ENCODE measurements at places on chromosomes 3 and 15. TPM values are rescaled to one million over a fixed set of nuclear protein-coding genes. Genes with fewer than 3 reads are reported as not detected.

DNA sequence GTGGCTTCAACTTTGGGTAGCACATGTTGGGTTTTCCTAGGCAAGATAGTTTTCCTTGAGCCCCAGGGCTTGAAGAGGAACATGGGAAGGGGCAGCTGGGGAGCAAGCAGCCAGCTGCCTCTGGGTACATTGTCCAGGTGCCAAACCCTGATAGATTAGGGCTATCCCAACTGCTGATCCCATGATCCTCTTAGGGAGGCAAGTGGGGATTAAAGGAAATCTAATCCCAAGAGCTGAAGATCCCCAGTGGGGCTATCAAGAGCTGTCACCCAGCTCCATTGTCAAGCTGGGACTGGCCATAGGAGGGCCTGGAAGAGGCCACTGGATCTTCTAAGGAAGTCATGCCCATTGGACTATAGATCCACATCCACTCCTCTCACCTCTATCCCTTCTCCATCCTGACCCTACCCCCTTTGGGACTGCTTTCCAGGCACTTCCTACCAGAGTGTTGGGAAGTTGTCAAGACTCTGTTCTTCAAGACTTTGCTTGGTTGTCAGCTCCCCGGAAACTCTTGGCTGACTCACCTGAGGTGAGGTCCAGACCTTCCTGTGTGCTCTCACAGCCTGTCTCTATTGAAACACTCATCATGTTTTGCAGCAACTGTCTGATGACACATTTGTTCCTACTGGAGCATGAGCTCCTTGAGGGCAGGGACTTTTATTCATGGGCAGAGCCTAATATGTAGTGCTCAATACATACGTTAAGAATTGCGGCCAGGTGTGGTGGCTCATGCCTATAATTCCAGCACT lies 5.9 kb downstream of the CAMK2N2 start:
- DNase-seq, result no peak

DNA sequence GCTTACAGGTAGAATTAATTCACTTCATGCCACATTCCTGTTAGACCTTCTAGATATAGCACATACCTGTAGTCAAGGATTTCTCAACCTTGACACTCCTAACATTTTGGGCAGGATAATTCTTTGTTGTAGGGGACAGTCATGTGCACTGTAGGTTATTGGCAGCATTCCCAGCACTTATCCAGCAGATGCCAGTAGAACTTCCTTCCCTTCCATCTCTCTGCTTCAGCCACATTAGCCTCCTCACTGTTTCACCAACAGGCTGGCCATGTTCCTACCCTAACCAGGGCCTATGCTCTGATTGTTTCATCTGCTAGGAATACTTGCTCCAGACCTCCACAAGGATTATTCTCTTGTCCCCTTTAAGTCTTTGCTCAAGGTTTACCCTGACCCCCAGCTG lies 68.0 kb upstream of the STAC start:
- no peak for DNase-seq

DNA sequence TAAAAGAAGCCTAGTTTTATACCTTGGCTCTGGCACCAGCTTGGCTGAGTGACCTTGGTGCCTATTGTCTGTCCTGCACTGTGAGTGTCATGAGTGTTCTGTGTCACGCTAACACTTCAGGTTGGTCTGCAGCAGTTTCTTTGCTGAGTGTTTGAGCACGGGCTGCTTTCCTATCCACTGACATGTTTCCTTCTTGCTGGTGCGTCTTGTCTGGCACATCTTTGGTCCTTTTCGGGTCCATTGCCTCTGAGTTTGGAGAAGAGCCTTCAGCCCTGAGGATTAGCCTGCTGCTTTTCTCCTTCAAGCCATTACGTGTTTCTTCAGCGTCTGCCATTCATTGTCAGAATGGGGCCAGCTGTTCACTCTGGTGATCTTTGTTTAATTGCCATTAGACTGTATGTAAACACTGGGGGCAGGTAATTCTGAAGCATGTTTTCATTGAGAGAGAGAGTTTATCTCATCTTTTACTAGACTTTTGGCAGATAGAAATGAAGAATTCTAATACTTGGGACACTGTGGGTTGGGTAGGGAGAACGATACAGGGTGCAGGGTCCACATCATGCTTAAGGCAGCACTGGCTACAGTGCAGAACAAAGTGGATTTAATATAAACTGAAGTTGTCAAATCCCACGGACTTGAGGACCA lies 55.5 kb downstream of the LRRC28 start:
- DNase-seq, result no peak

RBPMS2 gene
- total RNA-seq, result 23.9 TPM

EPHA3 gene
- total RNA-seq, result 13.8 TPM

- DNase-seq, result no peak
These were observed 46.0 kb upstream of the RYK start for GRCh38 chr3:134296616-134297015.

IQCF5 gene
- not detected for total RNA-seq

DPPA2 gene
- total RNA-seq, result not detected

IL5RA gene
- 0.14 TPM for total RNA-seq

GRCh38 chr15:56528136-56528535 lies 63.2 kb upstream of the MNS1 start:
- DNase-seq, result no peak

FAM107A gene
- 26.3 TPM for total RNA-seq

ITIH1 gene
- total RNA-seq, result not detected

GRCh38 chr3:172021859-172022258 lies 17.5 kb upstream of the FNDC3B start:
- DNase-seq, result no peak

DUOXA2 gene
- total RNA-seq, result not detected

HIGD2B gene
- not detected for total RNA-seq

- DNase-seq, result no peak
These were observed 222.8 kb upstream of the ST8SIA2 start for GRCh38 chr15:92170897-92171296.

DNA sequence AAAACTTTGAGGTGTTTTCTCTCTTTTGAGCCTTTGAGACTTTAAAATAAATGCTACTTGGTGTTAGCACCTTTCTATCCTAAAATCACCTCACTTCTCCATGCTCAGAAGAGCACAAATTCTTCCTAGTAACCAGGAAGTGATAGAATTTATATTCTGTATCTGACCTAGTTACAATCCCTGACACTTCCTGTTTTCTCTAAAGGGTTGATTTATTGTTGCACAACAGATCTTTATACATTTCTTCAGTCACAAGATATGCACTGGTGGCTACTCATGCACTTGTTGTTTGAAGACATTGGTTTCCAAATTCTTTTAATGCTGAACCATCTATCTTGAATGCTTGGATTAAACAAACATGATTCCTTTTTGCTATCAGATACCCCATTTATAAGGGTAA lies 47.2 kb upstream of the CNTN3 start:
- no peak for DNase-seq

PATL2 gene
- 0.66 TPM for total RNA-seq

- no peak for DNase-seq
These were observed 17.0 kb upstream of the SLC9A9 start for GRCh38 chr3:143865302-143865701.

- no peak for DNase-seq
These were observed 29.0 kb downstream of the ANP32A start for GRCh38 chr15:68791431-68792283.

ATG3 gene
- 28.0 TPM for total RNA-seq

- DNase-seq, result peak; percentile 95
These were observed 72.1 kb downstream of the LRIG1 start for GRCh38 chr3:66428733-66429132.

- no peak for DNase-seq
These were observed 257.2 kb upstream of the TPRG1 start for GRCh38 chr3:188914552-188914951.

MYZAP gene
- total RNA-seq, result 31.4 TPM

GRCh38 chr15:80942746-80943565 lies 46.7 kb downstream of the MESD start:
- peak; percentile 80 for DNase-seq

DNA sequence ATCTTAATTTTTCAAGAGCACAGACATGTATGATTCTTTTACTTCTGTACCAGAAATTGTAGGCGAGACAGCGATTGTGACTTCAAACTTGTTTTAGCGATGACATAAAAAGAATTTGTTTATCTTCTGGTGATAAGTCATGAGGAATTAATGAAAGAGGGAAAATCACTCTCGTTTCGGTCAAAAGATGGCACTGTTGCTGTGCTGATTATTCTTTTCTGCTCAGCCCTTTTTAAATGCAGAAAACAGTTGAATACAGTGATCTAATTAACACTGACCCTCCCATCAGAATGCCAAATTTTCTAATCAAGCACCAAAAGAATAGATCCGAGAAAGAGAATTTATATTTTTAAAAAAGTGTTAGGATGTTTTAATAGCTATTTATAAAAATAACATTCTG lies 52.6 kb downstream of the NSUN3 start:
- DNase-seq, result no peak

- DNase-seq, result no peak
These were observed 15.4 kb upstream of the RFC4 start for GRCh38 chr3:186821429-186822387.

- DNase-seq, result no peak
These were observed 23.9 kb upstream of the GRIP2 start for GRCh38 chr3:14563946-14564539.

DNA sequence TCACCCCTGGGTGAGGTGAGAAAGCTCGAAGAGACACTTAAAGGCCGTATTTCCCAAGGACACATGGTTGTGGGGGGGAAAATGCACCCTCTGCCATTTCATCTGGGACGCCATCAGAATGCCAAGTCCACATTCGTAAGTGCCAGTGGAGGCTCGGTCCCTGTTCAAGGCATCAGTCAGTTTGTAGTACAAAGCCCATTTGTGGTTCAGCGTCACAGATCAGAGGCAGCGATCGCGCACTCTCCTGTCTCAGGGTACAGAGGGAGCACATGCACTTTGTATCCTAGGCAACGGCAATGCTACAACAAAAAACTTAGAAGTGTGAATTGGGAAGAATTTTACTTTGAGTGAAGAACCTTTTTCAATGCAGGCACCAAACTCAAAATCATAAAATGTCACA lies 27.2 kb downstream of the SEMA6D start:
- no peak for DNase-seq

- no peak for DNase-seq
These were observed 249.9 kb upstream of the ST8SIA2 start for GRCh38 chr15:92143765-92144164.

DNA sequence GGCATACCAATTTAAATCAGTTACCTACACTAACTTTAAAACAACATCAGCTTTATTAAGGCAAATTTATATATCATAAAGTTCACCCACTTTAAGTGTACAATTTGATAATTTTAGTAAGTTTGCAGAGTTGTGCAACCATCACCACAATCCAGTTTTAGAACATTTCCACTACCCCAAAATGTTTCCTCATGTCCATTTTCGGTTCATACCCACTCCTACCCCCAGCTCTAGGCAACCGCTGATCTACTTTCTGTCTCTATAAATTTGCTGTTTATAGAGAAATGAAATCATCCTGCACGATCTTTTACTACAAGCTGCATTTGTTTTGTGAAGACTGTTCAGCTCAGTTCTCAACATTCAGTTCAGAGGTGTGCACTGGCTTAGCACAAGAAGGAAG lies 31.5 kb upstream of the FAM81A start:
- DNase-seq, result no peak

MOBP gene
- not detected for total RNA-seq

GRCh38 chr3:32371461-32372212 lies 20.0 kb upstream of the CMTM7 start:
- no peak for DNase-seq

DNA sequence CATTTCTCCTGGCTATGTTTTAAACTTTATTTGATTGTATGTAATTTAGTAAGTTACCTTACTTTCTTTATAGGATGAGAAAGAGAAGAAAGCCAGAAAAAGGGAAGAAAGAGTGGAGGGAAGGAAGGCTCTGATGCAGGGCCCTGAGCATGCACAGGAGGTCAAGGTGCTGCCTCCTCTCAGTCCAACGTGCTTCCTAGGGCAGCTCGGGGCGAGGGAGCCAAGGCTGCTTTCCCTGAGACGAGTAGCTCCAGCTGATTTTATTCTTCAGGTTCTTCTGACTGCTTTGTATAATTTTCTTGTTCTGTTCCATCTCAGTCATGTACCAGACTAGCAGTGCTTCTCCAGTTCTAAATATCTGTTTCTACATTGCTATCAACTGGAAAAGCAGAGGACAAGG lies 3.4 kb downstream of the CORO2B start:
- DNase-seq, result no peak

- no peak for DNase-seq
These were observed 19.4 kb downstream of the CMTM8 start for GRCh38 chr3:32257641-32258438.

DNA sequence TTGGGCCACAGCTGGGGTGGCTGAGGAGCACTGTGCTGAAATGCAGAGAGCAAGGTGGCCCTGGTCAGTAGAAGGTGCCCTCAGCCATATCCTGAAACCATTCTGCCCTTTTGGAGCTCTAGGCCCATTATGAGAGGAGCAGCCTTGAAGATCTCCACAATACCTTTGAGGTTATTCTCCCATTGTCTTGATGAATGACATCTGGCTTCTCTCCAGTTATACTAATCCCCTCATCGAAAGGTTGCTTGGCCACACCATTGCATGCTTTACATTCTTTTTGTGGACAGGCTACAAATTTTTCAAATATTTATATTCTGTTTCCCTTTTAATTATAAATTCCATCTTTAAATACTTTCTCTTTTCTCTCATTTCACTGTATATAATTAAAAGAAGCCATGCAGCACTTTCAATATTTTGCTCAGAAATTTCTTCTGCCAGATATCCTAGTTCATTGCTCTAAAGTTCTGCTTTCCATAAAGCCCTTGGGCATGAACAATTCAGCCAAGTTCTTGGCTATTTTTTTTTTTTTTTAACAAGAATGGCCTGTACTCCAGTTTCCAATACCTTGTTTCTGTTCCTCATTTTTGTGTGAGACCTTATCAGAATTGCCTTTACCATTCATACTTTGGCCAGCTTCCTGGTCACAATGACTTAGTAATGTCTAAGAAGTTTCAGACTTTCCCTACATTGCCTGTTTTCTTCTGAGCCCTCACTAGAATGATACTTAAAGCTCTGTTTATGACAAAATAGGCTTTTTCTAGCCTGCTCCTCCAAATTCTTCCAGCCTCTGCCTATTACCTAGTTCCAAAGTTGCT lies 138.9 kb upstream of the SGO1 start:
- no peak for DNase-seq

DNA sequence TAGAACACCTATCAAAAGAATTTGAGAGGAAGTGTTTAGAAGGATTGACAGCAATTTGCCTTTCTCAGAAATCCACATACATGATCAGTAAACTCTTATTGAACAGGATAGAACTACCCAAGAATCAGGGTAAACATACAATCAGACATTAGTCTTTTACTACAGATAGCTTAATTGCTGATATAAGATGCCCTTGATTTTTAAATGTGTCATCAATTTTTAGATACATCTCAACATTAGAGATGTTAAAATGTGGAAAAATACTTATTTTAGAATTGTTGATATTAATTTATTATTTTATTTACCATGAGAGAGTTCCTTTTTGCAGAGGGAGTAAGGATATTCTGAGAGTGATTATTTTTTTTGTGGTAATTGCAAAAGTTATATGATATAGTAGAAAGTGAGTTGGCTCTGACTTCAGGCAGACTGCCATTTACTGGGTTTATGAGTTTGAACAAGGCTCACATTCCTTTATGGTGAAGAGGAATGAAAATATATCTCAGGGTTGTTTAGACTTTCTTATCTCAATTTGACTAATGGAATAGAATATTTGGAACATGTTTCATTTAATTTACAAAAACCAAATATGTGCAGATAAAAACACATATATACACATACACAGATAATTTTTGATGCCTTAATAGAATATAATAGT lies 302.8 kb upstream of the GOLIM4 start:
- DNase-seq, result no peak

GRCh38 chr3:8985411-8985831 lies 22.1 kb upstream of the RAD18 start:
- no peak for DNase-seq

GRCh38 chr15:62254137-62254934 lies 89.3 kb upstream of the C2CD4B start:
- peak; percentile 72 for DNase-seq

STARD9 gene
- total RNA-seq, result 52.8 TPM

All from sigmoid colon (tissue), 7 donors.